Activated CD4-positive, CD25-positive, alpha-beta regulatory T cell treated with anti-CD3 and anti-CD28 coated beads, Interleukin-2, amount 50 U/mL, for 16 hours (primary cell): ENCODE measurements at places on chromosomes 6 and 20.

DNA sequence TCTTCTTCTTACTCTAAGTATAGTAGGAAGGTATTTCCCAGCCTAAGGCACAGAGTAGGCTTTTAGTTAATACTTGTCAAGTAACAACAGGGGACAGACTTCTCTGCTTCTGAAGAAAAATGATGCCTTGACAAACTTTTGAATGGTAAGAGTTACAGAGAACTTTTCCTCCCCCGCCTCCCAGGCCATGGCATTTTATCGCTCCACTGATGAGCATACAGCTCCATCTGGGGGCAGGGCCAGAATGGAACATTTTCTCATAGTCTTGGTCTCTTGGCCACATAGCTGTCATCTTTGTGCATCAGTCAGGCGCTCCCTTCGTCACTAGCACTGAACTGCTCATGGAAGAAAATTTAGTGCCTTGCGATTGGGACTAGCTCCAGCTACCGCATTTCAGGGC, 1066.8 kb upstream of the CITED2 start:
- no peak for DNase-seq

- no peak for DNase-seq
Measured at GRCh38 chr6:166253281-166253681, 54.9 kb downstream of the PRR18 start.

DNA sequence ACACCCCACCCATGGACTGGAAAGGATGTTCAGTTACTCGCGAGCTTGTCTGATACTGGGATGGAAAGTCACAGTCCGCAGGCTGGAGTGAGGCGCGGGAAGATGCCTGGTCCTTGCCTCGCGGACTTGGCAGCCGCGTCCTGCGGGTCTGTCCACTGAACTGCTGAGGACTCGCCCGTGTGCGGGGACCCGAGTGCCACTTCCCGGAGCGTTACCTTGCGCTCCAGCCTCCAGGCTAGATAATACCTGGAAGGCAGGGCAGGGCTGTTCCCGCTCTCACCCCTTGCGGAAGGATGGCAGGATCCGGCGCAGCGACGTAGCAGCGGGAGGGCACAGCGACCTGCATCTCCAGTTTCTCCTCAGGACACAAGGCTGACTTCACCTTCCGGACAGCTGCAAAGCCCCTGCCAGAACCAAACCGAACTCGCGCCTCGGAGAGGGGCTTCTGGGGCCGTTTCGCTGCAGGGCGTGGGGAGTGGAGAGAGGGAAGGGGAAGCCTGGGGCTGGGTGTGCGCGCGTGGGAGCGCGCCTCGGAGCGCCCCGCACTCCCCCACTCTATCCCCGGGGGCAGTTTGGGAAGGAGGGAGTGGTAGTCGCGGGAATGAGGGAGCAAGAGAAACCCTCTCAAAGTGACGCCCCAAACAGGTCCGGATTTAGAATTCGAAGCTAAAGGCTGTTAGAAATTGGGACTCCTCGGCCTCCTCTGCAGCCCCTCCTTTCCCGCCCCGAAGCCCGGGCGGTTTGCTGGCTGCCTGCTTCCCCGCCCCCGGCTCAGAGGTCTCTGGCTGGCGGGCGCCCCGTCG, at the start of gene KCNQ5:
Gene KCNQ5, plus strand, starts transcription at position 774 of the 803 bp plus-strand sequence.
- DNase-seq: no peak

GRCh38 chr20:46683668-46683938, 5.6 kb downstream of the TP53RK start:
- DNase-seq: no peak

- DNase-seq: no peak
Measured at GRCh38 chr20:45781391-45781931, 10.2 kb downstream of the WFDC3 start.

- DNase-seq: no peak
Measured at GRCh38 chr20:64024141-64024990, 11.6 kb upstream of the C20orf204 start.

GRCh38 chr6:136528477-136528876, 21.7 kb downstream of the MAP7 start:
- no peak for DNase-seq

- DNase-seq: no peak
Measured at GRCh38 chr6:149544646-149545257, 1.1 kb downstream of the PPIL4 start.

- DNase-seq: no peak
Measured at GRCh38 chr6:114274836-114275235, 68.0 kb downstream of the HS3ST5 start.

DNA sequence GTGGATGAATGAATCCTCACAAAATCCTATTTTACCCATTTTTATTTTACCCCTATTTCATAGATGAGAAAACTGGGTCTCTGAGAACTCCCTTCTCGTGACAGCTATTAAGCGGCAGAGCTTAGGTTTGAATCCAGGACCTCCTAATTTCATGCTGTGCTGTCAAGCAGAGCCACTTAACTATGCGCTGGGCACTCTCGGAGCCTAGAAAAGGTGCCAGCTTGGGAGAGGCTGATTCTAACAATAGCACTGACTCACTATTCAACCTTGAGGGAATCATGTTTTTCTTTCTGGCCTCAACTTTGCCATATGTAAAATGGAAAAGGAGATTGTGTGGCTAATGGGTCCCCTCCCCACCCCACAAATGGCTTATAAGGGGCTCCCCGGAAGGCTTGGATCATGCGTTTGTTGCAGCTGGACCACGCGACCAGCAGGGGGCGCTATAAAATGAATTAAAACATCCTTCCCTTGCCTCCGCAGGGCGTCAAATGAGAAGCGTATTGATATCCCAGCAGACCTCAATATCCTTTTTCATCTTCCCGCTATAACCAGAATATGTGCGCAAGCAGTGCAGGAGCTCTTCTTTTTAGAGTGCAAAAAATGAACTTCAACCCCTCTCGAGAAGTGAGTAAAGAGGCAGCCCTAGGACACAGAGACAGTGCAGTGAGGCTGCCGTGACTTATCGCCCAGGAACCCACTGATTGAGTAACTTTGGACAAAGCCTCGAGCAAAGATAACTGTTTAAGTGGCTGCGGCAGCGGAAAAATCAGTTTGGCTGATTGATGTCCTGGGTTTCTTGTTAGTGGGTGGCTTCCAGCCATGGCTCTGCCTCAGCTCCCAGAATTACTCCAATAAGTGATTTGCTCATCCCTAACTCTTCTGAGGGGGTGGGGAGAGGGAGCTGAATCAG, 12.8 kb upstream of the PDYN start:
- no peak for DNase-seq

DNA sequence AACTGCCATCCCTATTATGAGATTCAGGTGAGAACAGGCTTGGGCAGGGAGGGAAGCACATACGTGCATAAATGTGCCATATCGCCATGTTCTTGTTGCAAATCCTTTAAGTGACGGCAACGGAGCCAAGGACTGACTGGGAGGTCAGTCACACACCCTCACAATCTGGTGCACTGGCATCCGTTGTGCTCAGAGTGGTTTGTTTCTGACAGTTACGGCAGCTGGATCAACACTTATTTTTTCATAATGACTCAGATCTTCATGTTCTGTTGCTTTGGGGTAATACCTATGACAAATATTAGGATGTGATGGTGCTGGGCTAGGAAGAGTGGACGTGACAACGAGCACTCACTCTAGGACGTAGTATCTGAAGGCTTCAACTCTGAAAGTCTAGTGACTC, 56.2 kb upstream of the PREP start:
- no peak for DNase-seq

DNA sequence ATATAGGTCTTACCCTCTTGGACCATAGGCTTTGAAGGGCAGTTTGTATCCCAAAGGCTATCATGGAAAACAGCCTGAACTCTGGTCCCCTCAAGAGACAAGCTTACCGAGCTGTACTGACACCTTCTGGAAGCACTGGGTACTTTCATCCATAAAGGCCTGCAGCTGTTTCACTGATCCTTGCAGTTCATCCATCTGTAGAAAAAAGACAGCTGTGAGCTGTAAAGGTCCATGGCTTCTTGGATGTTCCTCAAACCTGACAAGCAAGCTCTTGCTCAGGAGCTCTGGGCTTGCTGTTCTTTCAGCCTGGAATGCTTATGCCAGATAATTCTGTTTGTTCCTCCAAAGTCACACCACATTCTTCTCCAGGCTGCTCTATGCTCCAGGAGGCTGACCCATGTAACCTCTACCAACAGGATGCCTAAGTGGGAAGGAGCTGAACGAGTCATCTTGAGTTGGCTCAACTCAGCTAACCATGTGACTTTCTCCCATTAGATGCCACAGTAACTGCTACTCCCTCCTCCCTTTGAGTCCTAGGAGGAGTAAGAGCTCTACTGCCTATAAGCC, 8.8 kb upstream of the NDRG3 start:
- no peak for DNase-seq

DNA sequence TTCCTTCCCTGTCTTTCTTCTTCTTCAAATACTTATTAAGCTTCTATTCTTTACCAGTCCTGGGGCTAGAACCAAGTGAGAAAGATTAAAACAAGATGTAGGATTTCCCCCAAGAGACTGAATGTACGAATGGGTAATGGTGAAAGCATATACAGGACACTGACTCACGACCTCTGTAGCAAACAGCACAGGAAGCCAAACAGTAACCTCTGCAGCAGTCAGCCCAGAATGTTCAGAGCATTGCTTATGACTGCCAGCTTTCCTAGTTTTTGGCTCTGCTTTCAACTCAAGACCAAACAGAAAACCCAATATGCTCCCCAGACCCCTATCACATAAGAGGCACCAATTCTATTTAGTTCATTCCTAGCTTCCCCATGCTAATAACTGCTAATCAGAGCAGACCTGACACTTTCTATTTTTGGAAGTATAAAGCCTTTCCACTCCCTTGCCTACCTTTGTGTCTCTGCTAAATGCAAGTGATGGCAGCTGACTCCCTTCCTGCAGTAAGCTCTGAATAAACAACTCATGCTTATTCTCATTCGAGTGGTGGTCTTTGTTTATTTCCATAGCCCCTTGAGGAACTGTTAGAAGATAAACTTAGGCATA, 690.6 kb downstream of the EPM2A start:
- no peak for DNase-seq

DNA sequence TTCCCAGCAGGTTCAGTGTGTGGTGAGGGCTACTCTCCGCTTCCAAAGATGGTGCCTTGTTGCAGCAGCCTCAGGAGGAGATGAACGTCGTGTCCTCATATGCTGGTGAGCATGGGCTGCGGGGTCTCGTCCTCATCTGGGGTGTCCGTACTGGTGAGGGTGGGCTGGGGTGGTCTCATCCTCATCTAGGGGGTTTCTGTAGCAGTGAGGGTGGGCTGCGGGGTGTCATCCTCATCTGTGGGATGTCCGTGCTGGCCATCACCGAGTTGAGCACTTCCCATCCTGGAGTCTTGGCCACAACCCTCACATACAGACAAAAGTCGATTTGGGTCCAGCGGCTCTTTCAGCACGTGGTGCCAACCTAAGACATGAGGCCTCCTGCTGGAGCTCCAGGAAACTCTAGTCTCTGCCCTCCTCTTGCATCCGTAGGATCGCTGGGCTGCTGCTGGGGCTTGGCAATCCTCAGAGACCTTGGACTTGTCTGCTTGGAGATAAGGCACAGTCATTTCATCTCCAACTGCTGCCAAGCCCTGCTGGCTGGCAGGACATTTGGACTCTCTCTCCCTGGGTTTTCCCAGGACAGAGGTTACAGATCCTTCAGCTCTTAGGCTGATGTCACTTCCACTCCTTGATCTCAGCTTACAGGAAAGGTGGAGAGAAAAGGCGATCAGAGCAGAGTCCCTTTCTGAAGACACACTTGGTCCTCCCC, 160.4 kb downstream of the PACRG start:
- DNase-seq: no peak

- no peak for DNase-seq
Measured at GRCh38 chr6:85826997-85827396, 184.3 kb upstream of the SYNCRIP start.

DNA sequence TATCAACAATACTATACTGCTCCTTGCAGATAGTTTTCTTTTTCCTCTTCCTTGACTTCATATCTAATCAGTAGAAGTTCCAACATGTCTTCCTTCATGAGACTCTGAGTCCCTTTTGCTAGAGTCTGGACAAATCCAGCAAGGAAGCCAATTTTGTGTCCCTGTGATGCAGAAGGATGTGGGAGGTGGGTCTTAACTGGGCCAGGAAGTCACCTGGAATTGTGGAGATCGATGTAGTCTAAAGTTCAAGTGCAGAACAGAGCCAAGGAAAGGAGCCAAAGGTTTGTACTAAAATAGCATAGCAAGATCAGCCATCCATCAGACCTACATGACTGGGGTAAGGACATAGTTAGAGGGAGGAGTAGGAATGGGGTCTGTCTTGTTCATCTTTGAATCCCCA, 37.6 kb downstream of the SPTLC3 start:
- no peak for DNase-seq

DNA sequence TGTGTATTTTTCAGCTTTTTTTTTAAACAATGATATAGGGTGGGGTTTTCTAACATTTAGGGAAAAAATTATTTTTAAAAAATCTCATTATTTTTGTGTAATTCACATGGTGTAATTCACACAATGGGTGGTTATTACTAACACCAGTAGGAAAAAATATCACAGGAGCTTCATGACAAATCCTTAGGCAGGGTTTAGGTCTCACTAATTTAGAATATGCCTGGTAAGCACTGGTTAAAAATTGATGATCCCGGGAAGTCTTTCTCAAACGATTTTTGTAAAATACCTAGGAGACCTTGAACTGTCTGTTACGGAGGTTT, 29.5 kb upstream of the ZNF217 start:
- no peak for DNase-seq
